ENCODE measurements at places on chromosomes 2 and 18. TPM values are rescaled to one million over a fixed set of nuclear protein-coding genes. Genes with fewer than 3 reads are reported as not detected.

ACMSD gene
- not detected for polyA plus RNA-seq

MOCOS gene
- not detected for polyA plus RNA-seq

RGPD3 gene
- 0.06 TPM for polyA plus RNA-seq

KATNAL2 gene
- 1.1 TPM for polyA plus RNA-seq

PLGLB1 gene
- polyA plus RNA-seq = 0.49 TPM

HOXD10 gene
- not detected for polyA plus RNA-seq

SRD5A2 gene
- polyA plus RNA-seq = 0.09 TPM

NETO1 gene
- not detected for polyA plus RNA-seq

DNA sequence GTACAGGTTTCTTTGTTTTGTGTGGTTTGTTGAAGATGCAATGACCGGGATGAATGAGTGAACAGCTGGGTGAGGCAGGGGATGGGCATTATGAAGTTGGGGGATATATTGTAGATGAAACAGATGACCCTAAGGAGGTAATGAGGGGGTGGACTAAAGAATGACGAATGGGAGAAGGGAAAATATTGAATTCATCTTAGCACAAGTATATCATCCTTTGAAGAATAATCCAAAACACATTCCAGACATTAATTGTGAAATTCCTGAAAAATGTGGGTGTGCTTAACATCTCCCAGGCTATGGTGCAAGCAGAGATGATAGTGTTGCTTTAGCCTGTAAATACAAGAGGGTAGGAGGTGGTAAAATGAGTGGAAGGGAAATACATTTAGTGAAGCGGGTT, 5.8 kb downstream of the CRIM1 start:
- no peak for DNase-seq

GRCh38 chr2:21422050-21422449, 298.3 kb downstream of the TDRD15 start:
- DNase-seq = no peak

GRCh38 chr2:136381722-136382633, 264.0 kb upstream of the CXCR4 start:
- peak; percentile 79 for DNase-seq

DNA sequence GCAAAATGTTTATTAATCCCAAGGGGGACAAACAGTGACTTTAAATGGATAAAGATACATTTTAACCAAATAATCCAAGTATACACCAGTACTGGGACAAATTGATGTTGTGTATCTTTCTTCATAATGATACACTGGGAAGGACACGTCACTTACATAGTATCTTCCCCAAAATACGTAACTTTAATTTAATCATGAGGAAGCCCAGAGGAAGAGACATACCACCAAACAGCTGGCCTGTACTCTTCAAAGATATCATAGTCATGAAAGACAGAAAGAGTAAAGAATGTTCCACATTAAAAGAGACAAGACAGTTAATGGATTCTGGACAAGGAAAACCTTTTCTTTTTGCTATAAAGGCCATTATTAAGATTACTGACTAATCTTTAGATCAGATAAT, 37.1 kb downstream of the AGFG1 start:
- DNase-seq = no peak

GRCh38 chr2:229779650-229780049, 65.3 kb upstream of the DNER start:
- no peak for DNase-seq

DNA sequence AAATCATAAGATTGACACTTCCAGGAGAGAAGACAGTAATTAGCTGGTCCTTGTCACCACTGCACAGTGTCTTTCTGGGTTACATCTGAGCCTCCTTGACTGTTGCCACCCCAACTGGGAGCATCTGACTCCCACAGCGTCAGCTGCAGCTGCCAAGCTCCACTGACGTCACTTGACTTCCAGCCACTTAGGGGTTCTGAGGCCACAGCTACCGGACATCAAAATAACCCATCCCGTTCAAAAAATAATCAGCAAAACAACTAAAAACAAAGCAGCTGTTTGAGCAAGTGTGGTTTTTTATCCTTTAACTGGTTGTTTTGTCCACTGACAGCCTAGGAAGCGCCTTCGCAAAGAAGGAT, 206.5 kb upstream of the AGAP1 start:
- no peak for DNase-seq

- DNase-seq = no peak
These were observed 422.3 kb downstream of the ZEB2 start for GRCh38 chr2:144097440-144098225.

DNA sequence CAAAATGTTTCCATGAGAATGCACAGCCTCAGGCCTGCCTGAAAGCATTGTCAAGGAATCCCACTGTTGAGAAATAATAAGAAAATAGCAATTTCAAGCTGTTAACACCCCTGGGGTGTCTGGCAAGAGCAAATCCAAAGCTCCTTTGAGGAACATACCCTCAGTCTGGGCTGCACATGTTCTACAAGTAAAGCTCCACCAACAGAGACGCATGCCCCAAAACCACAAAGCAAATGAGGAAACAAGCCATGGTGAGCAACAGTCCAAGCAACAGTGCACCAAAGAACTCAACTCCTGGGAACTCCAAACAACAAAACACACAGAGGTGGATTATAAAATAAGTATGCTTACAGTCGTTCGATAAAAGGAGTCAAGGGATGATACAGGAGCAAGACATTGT, 40.3 kb downstream of the CYP27C1 start:
- no peak for DNase-seq

GRCh38 chr2:205864491-205864890, 182.2 kb downstream of the NRP2 start:
- no peak for DNase-seq

GRCh38 chr2:96890726-96891385, 21.0 kb upstream of the SEMA4C start:
- no peak for DNase-seq

GRCh38 chr2:98634406-98635092, 26.2 kb downstream of the UNC50 start:
- peak; percentile 45 for DNase-seq

GRCh38 chr2:161905389-161906046, 168.5 kb downstream of the DPP4 start:
- DNase-seq = no peak
